ENCODE measurements at places on chromosomes 6 and 20. TPM values are rescaled to one million over a fixed set of nuclear protein-coding genes. Genes with fewer than 3 reads are reported as not detected.

- no peak for DNase-seq
Measured at GRCh38 chr6:73079611-73079955, 145.7 kb downstream of the KHDC1L start.

GRCh38 chr20:592506-592905, 17.6 kb downstream of the TCF15 start:
- DNase-seq: no peak

GRCh38 chr6:142909686-142910085, 35.3 kb downstream of the HIVEP2 start:
- no peak for DNase-seq

DNA sequence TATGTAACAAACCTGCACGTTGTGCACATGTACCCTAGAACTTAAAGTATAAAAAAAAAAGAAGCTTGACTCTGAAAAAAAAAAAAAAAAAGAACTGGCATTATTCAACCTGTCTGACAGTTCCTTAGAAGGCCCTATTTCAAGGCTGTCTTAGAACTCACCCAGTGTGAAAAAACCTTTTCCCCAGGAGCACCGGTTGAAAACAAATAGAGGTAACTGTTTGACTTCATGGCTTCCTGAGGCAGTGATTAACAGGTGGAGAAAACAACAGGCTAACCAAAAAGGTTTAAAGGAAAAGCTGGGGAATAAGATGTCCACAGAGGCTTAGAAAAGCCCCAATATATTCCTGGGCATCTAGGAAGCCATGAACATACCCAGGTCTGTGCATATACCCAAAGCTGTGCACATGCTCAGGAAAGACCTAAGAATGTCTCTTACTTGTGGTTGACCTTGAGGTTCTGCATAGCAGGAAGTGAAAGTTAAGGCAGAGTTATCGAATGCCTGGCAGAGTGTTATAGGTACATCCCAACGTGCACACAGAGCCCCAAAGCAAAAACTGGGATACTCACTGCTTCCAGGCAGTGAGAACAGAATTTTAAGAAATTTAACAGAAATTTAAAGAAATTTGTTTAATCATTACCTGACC, 7.0 kb downstream of the UQCC1 start:
- no peak for DNase-seq

Gene KCNK16
- total RNA-seq: not detected

DNA sequence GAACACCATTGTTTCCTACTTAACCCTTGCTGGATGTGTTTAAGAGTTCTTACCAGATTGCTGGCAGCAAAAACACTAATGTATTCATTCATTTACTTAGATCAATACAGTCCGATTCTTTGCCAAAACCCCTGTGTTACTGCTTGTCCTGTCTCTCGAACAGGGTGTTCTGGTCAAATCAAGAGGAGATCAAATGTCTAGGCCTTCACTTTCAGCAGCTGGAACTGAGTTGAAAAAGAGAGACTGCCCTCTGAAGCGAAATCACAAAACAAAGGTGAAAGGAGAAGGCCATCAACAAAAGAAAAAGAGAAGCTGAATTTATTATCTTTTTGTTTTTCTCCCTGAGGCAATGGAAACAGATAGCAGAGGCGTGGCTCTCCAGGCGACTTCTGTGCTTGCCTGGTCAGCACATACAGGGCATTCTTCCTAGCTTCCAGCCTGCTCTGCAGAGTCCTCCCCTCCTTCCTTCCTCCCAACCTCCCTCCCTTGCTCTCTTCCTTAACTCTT, 44.1 kb upstream of the GCM1 start:
- no peak for DNase-seq

DNA sequence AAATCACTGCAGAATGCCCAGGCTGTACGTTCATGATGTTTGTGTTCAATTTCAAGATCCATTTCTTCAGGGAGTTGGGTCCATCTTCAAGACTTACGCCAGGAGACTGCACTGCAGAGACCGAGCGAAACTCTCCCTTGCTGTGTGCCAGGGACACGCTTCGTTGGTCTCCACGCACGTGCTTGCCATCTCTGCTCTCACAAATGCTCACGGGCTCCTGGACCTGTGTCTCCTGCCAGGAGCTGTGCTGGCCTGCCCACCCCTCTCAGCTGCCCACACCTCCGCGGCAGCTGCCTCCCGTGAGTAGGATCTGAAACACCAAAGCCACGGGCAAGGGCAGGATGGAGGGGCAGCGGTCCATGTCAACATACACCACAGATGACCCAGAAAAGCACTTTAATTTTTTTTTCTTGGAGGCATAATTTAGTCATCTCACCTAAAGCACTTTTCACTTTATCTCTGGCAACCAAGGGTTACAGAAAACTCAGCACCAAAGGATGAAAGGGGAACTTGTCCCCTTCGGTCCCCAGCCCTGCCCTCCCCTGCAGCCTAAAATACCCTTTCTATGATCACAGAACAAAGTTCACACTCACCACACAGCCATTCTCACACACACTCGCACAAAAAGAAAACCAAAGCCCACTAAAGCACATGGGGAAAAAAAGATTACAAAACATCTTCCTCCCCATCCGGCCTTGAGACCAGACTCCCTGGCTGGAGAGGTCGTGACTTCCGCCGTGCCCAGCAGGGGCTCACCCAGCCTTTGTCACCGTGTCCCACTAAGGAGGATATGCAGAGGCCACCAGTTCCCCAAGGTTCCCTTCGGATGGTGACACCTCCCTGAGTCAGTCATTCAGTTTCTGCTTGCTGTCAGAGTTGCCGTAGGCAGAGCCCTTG, 137.9 kb downstream of the AGPAT4 start:
- no peak for DNase-seq

Gene LIME1
- 10.1 TPM for total RNA-seq

Gene SLX4IP
- total RNA-seq: 3.3 TPM

Gene PRR18
- 0.12 TPM for total RNA-seq

DNA sequence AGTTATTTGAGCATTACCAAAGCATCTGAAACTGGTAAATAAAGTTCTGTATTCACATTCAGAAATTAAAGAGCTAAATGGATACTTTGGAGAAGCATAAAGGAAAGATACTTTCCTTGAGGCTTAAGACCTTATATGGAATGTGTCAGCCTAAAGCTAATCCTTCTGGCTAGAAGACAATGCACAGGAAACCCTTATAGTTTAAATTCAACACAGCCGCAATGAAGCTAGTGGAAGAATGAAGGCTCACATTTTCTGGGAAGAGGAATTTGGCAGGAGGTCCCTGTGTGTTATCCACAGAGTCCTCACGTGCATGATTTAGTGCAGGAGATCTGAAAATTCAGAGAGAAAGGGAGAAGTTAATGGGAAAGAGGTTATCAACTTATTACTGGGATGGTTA, 21.5 kb upstream of the CHD6 start:
- no peak for DNase-seq

DNA sequence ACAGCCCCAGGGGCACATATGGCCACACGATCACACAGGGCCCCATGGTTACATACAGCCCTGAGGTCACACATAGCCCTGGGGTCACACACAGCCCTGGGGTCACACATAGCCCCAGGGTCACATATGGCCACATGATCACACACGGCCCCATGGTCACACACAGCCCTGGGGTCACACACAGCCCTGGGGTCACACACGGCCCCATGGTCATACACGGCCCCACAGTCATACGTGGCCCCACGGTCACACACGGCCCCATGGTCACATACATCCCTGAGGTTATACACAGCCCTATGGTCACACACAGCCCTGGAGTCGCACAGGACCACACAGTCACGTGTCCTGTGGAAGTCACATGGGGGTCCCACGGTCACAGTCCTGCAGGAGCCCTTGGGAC, 120.1 kb downstream of the AGPAT4 start:
- no peak for DNase-seq

Gene ECT2L
- total RNA-seq: not detected

Gene C6orf52
- total RNA-seq: 10.9 TPM

- no peak for DNase-seq
Measured at GRCh38 chr6:150194195-150194594, 51.4 kb downstream of the PPP1R14C start.

GRCh38 chr6:35021004-35021403, 120.1 kb downstream of the TCP11 start:
- no peak for DNase-seq

Gene PPP1R16B
- 0.15 TPM for total RNA-seq

DNA sequence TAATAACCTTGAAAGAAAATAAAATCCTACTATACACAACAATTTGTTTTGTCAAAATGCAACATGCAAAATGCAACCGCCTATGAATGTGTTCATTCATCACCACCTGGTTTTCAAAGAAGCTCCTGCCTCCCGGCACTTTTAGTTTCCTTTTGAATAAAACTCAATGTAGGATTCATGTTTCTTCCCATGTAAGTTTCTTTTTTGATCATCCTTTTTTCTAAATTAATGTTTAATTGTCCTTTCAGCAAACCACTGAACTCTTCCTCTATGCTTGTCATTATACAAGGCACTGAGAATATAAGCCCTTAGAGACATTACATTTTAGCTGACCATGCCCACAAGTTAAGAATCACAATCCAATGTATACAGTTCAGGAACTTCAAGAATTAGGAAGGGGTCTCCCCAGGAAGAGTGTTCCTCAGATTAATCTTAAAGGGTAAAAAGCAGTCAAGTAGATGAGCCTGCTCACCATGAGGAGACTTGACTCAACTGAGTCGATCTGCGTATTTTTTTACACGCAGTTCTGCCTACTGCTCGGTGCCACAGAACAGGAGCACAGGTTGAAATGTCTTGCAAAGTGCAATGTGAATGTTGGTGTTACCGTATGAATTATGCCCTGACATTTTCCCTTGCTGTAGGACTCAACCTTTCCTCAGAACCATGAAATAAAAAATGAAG, 7.2 kb upstream of the THEMIS start:
- no peak for DNase-seq

Gene ANKRD60
- total RNA-seq: not detected

DNA sequence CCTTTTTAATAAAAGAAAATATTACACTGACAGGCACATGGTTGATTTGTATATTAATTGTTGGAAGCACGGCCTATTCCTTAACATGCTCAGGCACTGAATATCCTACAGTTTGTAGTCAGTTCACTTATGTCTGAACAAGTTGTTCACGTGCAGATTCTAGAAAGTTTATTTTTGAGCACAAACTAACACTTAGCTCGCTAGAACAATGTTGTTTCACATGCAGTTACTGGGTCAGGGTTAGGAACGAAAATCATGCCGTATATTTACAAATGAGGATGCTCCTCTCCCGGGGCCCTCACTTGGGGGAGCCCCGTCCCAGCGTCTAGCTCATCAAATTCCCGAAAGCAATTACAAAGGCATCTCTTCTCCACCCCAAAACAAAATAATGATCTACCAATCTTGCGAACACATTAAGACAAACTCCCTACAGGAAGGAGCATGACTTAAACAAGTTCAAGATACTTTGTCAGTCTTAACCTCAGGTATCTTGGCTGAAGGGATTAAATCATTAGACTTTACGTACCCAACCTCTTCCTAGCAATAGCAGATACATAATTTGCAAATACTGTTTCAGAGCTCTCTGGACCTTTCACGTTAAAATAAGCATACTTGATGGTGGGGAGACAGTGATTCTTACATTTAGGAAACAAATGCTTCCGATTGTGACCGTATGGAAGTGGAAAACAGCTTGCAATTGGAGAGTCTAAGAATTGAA, 1.5 kb downstream of the MAP7 start:
- no peak for DNase-seq

Gene PEX6
- 40.9 TPM for total RNA-seq

- peak; percentile 68 for DNase-seq
Measured at GRCh38 chr6:31821301-31822035, 6.1 kb upstream of the HSPA1B start.

DNA sequence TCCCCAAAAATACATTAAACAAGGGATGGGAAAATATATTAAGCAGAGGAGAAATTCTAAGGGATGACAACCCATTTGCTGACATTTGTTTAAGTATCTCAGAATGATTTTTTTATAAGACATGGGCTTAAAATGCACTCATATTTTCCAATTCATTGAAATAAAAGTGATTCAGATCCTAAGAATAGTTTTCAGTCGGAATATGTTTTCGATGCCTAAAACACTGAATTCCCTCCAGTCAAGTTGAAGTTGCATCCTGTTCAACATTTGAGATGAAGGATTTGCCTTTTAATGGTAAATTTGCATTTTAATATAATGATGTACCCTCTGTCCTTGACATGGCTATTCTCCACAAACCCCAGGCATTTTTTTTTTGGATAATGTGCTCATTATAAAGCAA, 79.3 kb downstream of the PTCHD4 start:
- no peak for DNase-seq

- peak; percentile 73 for DNase-seq
Measured at GRCh38 chr20:3330046-3330741, 77.3 kb downstream of the DNAAF9 start.

DNA sequence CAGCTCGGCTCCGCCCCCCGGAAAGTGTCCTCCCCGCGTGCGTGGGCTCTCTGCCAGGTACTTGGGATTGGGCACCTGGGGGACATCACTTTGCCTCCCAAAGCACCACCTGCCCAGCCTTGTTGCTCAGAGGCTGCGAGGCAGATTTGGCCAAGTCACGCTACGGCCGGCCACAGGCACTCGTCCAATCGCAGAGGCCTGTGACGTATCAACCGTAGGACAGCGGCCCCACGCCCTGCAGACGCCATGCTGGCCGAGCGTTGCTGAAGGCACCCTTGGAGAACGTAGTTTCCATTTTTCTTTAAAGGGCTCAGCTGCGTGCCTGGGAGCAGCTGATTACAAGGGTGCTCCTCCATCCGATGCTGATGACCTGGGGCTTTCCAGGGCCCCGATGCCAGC, 3.1 kb downstream of the NTSR1 start:
- DNase-seq: no peak

- DNase-seq: no peak
Measured at GRCh38 chr20:1377341-1377871, 15.4 kb downstream of the FKBP1A start.

DNA sequence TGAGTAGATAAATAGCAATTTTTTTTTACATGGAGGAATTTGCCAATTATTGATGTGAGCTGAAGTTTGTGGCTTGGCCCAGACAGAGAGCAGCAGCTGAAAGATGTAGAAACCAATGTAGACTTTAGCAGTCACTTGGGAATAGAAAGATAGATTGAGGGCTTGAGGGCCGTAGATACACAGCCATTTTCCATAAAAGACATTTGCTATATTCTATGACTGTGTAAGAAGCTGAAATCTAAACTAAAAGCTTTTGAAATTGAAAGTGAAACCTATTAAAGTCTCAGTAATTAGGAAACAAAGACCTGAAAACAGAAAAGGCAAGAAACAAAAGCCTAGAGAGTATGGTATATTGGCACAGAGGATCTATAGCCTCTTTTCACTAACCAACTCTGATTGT, 332.7 kb downstream of the CENPW start:
- DNase-seq: no peak

GRCh38 chr20:56860413-56860812, 231.3 kb downstream of the TFAP2C start:
- no peak for DNase-seq

Gene TBXT
- total RNA-seq: not detected

DNA sequence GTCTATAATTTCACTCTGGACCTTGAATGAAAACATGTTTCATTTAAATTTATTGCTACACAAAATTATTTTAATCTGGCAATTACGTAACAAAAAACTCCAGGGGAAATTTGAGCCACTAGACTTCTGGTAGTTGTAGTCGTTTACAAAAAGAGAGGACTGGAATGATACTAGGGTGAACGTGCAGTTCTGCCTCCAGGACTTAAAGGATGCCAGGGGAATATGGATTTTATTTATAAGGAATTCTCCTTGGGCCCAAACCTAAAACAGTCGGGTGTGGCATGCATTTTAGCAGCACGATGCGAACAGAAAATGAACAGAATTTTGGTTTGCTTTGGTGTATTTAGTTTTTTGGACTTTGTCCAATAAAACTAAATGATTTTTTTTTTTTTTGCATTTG, 76.9 kb downstream of the PRL start:
- DNase-seq: no peak

GRCh38 chr6:215335-216034, 76.8 kb upstream of the DUSP22 start:
- no peak for DNase-seq

Measured in cardiac muscle cell (in vitro differentiated cells and primary cell).